ENCODE measurements at places on chromosomes 7 and 10.

DNA sequence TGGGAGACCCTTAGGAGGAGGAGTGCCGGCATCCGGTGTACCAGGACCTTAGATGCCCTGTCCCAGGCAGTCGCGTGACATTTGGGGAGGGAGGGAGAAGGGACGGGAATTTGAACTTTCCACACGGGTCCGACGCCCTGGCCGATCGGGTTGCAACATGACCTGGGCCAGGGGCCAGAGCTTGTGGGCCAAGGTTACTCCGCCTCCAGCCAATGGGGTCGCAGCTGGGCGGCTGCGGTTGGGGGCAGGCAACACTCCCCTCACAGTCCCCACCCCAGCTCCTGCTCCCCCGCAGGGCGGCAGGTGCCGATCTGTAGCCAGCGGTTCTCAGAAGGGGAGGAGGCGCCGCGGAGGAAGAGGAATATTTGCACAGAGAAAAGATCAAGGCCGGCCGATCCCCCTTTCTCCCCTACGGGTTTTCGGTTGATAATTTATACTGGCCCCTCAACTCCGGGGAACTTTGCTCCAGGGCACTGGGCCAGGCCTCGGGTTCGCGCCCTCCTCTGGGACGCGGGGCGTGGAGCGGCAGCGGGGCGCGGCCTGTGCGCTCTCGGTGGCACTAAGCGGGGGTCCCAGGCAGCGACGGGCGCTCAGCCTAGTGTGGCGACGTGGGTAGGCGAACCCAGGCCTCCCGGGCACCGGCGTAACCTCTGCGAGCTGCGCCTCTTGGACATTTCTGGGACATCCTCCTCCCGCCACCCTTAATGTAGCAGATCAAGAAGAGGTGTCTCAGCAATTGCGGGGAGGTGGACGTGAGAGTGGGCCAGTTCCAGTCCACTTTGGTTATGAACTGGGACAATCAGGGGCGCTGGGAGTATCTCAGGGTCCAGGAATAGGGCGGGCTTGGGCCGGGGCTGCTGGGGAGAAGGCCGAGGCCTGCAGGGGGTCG lies 1.2 kb downstream of the MLXIPL start:
- no peak for DNase-seq

- no peak for DNase-seq
Observed at GRCh38 chr10:5776881-5777197, 36.4 kb downstream of the GDI2 start.

DNA sequence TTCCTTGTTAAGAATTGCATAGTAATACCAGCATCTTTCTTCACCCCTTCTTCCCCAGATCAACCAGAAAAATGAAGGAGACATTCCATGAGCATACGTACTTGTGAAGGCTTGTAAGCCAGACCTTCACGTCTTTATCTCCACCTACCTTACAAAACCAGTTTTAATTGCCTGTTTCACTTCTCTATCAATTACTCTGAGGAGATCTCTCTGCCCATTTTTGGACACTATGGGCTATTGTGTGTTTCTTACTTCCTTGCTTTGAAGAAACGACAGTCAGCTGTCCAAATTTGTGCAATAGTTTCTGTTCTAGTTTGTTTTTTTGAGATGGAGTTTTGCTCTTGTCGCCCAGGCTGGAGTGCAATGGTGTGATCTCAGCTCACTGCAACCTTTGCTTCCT lies 349.7 kb upstream of the MBL2 start:
- DNase-seq = no peak

DNA sequence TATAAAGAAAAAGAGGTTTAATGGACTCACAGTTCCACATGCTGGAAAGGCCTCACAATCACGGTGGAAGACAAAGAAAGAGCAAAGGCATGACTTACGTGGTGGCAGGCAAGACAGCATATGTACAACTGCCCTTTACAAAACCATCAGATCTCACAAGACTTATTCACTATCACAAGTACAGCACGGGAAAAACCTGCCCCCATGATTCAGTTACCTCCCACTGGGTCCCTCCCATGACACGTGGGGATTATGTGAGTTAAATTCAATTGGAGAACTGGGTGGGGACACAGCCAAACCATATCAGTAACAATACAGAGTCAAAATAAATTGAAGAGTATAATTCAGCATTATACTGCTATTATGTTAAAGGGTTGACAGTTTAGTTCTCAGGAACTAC lies 37.8 kb downstream of the RNLS start:
- DNase-seq = no peak

GRCh38 chr7:35752742-35753141 lies 48.1 kb upstream of the SEPTIN7 start:
- DNase-seq = no peak

DNA sequence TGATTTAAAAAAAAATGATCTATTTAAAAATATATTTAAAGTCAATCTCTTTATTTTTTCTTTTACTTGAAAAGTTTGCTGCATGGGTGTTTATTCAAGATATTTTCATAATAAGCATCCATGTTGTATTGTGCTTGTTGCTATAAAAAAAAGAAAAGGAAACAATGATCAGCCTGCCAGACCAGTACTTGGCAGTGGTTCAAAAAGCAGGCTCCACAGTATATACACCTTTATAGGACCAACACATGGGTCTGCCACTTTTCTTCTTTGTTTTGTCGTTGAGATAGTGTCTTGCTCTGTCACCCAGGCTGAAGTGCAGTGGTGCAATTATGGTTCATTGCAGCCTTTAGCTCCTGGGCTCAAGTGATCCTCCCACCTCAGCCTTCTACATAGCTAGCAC lies 228.0 kb downstream of the TWIST1 start:
- DNase-seq = no peak

DNA sequence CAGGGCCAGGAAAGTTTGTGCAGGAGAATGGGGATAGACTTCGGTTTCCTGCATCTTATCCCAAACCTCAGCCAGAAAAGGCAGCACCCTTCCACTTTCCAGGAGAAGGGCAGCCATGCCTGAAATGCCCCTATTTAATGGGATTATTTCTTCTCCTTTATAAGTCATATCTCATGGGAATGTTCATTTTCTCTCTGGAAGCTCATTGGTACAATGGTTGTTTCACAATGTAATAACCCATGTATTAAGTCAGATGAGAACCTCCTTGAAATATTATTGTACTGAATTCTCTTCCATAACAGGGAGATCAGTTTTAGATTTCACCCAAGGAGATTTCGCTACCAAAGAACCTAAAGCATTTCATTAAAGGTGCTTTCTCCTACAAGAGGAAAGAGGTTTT lies 457.5 kb downstream of the KCNMA1 start:
- no peak for DNase-seq
